ENCODE measurements at places on chromosomes 2 and 18.

DNA sequence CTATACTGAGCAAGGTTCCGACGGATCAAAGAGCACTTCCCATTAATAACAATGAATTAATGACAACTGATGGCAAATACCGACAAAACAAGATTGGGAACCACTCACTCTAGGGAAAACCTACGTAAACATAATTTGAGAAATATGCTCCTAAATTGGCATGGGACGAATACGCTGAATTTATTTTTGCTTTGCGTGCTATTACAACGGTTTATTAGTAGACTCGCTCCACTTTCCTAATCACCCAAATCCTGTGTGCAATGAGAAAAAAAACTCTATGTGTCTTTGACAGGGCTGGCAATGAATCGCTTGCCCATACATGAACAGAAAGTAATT, 536 bp upstream of the SLC25A12 start:
- ATAC-seq, result no peak

DNA sequence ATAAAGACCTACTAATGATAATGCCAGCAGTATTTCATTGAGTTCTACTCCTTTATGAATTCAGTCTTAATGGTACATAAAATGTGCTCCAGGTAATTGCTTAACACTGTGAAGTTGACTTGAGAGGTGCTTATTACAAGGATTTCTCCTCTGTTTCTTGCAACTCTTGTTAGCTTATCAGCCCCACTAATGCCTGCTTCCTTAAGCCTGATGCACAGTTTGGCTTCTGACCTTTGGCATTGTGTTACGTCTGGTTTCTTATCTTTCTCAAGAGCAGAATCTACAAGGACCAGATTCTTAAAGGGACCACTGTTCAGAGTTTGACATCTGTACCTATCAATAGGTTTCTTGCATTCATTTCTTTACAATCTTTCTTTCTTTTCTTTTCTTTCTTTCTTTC, 223.9 kb upstream of the CWC22 start:
- ATAC-seq, result no peak

DNA sequence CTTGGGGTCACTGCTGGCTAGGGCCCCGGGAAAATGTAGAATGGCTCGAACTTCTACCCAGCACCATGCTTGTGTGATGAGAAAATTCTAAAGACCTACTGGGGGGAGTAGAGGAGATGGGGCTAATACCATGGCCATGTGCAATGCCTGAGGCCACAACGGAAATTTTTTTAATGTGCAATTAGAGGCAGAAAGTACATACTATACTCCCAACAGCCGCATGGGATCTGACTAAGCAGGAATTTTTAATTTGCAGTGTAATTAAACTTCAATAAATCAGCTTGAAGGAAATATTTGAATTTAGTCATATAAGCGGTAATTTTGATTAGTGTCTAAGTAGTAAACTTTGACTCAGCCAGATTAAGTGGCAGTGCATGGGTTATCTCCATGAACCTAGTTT, 53.2 kb upstream of the CNGA3 start:
- no peak for ATAC-seq

- no peak for ATAC-seq
These were observed 426.1 kb upstream of the FANCL start for GRCh38 chr2:58667137-58667774.
